Stimulated activated CD4-positive, alpha-beta T cell treated with anti-CD3 and anti-CD28 coated beads, TNF-alpha, amount 100 ng/mL, for 1 hour (primary cell): ENCODE measurements at places on chromosomes 11 and 22.

DNA sequence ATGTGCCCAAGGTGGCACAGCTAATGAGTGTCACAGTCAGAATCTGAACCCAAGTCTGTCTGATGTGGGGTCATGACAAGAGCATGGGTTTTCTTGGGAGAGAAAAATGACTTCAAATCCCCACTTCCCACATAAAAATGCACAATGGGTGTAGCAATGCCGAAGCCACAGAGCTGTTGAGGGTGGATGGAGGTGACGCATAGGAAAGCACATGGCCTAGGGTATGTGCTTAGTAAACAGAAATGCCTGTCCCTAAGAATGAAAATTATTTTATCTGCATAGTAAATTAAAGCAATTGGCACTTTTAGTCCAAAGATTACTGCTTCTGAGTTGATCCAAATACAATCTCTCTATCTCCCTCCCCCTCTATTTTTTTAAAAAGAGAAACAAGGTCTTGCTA lies 10.9 kb downstream of the MICAL3 start:
- no peak for DNase-seq

- DNase-seq: no peak
Measured at GRCh38 chr11:94741022-94741679, 27.0 kb upstream of the AMOTL1 start.

- DNase-seq: peak; percentile 16
Measured at GRCh38 chr11:134050541-134051383, 18.1 kb upstream of the JAM3 start.

- DNase-seq: no peak
Measured at GRCh38 chr11:115257678-115258077, 246.5 kb downstream of the CADM1 start.

- DNase-seq: no peak
Measured at GRCh38 chr11:45864041-45864440, 16.8 kb downstream of the CRY2 start.

DNA sequence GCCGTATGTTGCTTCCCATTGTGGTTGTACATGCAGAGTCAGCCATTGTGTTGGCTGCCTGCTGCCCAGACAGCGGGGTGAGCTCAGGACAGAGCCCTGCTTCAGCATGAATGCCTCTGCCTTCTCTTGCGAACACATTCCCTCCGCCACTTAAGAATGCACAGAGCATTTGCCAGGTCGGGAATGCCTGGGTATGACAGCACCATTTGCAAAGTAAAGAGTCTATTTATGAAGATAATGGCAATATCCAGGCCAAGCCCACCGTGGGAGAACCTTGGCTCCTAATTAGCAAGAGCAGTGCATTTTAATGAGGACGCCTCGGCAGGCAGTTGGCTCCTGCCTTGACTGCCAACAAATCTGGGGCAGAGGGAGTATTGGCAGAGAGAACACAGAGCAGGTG lies 62.5 kb upstream of the SORL1 start:
- DNase-seq: no peak

GRCh38 chr22:21026783-21027692 lies 5.3 kb downstream of the SLC7A4 start:
- no peak for DNase-seq

DNA sequence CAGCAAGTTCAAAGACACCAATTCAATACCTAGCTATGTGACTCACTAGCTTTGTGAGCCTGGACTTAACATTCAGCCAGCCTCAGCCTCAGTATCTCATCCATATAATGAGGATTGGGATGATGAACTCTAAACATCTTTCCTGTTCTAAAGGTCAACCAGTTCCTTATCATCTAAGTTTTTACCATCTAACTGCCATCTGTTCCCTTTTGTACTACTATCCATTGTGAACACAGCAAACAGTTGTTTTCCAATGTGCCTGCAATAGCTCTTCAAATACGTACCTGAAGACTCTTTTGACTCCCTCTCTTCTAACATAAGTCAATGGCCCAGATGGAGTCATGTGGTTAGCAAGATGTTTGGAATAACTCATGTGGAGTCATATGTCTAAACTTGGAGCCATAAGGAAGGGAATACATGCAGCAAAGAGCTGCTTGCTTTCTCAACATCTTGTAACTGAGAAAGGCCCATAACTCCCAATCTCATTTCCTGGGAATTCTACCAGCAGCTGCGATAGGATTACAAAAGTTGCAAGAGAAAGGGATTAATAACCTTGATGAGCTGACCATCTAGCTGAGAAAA lies 19.4 kb downstream of the SYTL2 start:
- no peak for DNase-seq
